ENCODE measurements at places on chromosomes 1 and 21.

DNA sequence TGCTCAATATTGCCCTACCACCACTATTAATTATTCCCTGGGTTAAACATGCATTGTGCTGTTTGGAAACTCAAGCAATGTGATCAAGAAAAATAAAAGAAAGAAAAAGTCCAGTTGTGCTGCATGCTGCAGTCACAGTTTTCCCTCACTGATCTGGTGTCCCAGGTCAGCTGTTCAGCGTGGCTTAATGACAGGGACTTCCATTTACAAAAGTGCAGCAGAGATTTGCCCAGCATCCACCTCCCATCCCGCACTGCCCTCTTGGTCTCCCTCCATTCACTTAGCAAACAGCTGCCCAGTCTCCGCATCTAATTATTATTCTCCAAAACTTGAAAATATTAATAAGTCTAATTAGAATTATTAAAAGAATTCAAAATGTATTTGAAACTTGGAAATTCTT is 2.0 kb upstream of the OR2T4 start:
- DNase-seq: no peak

DNA sequence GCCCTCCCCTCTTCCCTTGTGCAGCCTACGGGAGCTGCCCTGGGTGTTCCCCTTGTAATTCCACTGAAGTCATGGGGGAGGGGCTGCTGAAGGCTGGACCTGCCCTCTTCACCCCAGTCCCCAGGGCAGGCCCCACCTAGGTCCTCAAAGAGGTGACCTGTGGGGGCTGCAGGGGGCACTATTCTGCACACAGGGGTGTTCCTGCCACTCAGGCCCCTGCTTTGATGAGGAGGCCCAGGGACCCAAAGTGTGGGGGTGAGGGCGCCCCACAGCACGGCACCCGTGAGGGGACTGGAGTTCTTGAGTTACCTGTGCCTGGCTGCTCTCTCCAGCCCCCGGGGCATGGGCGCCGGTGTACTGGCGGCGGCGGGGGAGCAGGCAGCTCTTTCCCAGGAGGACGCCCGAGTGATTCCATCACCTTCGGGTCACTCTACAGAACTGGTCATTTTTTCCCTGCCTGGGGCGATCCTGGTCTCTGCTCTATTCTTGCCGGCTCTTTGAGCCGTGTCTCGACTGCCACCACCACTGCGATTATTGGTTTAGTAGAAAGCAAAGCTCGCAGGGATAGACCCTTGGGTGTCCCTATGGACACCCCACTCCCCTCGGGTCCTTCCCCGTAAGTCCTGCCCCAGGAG is 6.9 kb upstream of the PRDM16 start:
- no peak for DNase-seq

DNA sequence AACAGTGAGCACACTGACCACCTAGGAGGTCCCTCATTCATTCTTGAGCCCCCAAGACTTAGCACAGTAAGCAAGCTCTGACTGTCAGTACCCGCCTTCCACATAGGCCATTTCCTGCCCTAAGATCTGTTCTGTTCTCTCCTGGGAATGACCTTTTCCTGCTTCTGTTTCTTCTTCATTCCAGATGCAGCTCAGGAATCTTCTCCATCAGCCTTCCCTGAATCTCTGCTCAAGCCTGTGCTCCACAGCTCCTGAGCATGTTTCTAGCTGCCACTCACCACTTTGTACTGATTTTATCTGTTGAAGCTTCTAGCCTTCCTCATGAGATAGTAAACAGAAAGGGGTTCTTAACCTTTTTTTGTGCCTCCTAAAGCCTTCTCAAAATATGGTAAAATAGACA is 56.6 kb downstream of the ZNF281 start:
- DNase-seq: no peak

DNA sequence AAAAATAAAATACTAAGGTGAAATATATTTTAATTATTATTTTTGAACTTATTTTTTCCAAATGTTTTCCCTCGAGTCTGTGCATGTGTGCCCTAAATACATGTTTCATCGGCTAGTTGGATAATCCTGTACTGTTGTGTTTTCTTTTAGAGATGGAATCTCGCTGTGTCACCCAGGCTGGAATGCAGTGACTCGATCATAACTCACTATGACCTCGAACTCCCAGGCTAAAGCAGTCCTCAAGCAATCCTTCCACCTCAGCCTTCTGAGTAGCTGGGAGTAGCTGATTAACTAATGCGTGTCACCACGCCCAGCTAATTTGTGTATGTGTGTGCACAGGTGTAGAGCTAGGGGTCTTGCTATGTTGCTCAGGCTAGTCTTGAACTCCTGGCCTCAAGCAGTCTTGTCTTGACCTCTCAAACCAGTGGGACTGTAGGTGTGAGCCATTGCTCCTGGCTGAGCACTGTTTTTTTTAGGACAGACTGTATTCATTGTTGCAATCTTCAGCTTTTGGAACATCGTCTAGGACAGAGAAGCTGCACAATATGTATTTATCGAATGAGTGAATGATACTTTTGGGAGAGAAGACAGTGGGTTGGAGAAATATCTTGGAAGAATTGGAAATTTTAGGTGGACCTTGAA is 4.8 kb upstream of the TMCO1 start:
- no peak for DNase-seq

DNA sequence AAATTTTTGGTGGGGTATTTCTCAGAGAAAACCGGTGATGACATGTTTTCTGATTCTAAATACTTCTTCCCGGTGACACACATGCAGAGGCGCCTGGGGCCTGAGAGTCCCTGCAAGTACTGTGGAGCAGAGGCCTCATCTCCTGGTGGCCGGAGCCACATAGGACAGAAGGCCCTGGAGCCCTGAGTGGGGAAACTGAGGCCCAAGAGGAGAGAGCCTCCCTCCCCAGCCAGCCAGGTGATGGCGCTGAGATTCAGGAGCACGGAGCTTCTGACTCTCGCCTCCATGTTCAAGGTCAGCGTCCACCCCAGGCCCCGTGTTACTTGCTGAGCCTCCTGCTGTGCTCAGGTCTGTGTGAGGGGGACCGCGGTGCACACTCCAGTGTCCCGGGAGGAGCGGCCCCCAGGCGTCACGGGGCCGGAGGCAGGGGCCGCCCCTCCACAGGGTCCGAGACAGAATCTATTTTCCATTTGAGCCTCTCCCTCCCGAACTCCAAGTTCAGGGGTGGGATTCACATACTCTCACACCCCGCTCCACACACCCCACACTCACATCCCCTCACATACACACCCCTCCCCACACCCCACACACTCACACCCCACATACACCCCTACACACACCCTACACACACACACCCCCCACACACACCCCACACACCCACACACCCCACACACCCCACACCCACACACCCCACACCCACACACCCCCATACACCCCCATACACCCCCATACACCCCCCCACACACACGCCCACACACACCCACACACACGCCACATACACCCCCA is 43.8 kb downstream of the SLX9 start:
- no peak for DNase-seq

GRCh38 chr1:193031431-193031830 is 27.7 kb downstream of the UCHL5 start:
- DNase-seq: no peak

DNA sequence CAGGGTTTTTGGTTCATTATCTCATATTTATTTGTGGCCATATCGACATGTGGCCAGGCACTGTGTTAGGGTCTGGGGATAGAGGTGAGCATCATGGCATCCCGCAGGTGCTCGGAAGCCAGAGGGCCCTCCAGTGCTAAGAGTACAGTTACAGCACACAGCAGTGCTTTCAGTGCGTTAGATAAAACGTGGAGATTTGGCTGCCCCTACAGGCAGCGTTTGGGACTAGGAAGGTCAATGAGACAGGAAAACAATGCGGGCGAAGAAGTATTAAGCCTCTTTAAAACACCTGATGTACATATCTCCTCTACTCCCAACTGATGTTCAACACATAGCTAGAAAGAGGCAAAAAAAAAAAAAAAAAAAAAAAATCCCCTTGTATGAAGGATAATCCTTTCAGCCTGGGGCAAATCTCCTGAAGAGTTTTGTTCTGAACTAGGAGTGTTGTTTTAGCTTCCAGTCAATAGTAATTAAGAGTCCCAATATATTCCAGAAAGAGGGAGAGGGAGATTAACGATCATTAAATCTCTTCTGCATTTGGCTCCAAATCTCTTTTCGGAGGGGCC is 80.1 kb downstream of the CAPZB start:
- DNase-seq: no peak

DNA sequence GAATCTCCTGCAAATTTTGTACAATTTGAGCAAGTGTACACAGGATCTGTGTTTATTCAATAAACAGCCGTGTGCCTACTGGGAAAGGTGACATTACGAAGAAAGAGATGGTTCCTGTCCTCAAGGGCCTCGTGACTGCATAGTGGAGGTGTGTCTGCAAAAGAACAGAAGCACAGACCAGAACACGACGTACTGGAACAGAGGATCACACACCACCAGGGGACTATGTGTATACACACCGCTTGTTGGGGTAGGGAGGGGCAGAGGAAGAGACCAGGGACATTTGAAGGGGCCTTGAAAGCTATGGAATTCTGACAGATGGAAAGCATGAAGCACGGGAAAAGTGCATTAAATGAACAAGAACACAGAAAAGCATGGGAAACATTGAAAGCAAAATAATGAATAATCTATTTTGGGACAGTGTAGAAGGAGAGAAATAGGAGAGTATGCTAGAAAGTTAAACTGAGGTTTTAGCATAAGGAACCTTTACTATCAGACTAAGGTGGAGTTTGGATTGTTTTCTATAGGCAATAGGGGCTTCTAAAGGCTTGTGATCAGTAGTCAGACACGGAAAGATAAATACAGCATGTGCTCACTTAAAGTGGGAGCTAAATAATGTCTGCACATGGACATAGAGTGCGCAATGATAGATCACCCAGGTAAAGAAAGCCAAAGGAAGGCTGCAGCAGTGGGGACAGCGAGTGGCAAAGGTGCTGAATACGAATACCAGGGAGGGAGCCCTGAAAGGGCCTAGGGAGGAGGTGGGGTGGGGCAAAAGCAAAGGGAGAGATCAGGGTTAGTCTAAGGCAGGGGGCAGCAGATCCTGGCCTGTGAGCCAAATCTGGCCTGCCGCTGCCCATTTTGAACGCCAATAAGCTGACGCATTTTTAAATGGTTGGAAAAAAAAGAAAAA is 11.0 kb downstream of the JAK1 start:
- no peak for DNase-seq

GRCh38 chr1:90820745-90821144 is 103.6 kb upstream of the BARHL2 start:
- no peak for DNase-seq

DNA sequence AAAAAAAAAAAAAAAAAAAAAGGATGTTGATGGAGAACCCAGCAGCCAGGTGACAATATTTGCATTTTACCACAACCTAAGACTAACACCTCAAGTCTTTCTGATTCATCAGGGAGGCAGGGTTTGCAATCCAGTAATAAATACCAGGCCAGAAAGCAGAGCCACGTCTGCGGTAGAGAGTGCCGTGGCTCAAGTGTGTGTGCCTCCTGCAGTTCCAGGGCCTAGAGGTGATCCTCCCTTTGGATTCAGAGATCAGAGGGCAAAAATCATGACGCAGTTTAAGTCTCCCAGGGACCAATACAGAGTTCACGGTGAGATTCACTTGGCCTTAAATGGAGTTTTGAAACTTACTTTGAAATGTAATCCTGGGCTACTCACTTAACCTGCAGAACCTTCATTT is 34.9 kb downstream of the TMCO4 start:
- no peak for DNase-seq

DNA sequence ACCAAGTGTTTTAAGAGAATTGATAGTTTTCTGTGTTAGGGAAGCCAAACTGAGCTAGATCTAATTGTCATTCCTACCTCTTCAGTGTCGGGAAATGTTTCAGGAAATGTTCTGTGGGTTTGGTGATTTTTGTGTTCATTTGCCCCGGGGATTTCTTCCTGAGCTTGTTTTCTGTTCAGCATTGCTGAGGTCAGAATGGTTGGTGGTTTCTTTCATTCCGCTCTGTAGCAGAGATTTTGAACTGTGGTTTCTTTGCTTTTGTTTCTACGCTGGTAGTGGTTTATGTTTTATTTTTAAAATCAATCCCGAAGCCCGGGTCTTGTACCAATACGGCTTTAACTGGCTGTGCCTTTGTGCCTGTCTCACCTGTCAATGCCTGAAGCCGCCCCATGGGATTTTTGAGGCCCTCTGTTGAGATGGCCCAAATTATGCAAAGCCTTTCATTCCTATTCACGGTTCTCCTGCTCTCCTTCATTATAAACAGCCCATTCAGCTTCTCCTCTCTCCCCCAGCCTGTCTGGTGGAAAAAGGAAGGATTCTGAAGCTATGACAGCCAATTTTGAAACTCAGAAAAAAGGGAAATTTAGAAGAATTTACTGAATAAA is 417.2 kb upstream of the KAZN start:
- no peak for DNase-seq

- DNase-seq: no peak
Observed at GRCh38 chr21:43847301-43847700, 17.7 kb upstream of the AGPAT3 start.

GRCh38 chr1:25580927-25581326 is 35.7 kb upstream of the MAN1C1 start:
- no peak for DNase-seq

- no peak for DNase-seq
Observed at GRCh38 chr21:26461500-26461899, 111.6 kb downstream of the CYYR1 start.

DNA sequence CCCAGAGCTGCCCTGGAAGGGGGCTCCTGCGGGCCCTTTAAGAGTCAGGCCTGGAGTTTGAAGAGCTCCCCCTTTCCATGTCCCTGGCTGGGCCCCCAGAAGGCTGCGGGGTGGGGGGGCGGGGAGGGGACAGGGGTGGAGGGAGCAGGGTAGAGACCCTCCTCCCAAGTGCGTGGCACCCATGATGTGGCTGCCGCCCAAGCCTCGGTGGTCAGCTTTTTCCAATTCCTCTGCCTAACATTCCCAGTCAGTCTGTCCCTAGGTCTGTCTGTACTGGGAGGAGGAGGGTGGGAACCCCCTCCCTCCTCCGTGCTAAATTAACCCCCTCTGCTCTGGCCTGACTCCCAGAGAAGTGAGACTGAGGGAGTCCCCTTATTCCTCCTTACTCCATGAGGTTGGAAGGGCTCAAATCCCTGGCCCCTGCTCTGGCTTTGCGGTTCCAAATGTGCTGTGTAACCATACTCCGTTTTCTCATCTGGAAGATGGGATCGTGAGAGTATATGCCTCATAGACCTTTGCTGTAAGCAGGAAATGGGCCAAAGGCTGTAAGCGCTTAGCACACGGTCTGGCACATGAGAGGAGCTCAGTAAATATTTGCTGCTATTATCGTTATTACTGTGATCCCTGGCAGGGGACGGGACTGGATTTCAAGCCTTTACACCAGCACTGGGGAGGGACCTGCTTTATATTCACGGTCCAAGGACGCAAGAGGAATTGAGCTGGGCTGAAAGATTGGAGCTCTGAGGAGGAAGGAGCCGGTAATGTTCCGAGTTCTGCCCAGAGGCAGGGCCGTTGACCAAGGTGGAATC is 658 bp upstream of the COL16A1 start:
- no peak for DNase-seq

All from esophagus muscularis mucosa (tissue), 4 donors.